Activated T-cell treated with anti-CD3 and anti-CD28 coated beads, Interleukin-2, amount 50 U/mL, for 72 hours (primary cell): ENCODE measurements at places on chromosomes 2 and 18. TPM values are rescaled to one million over a fixed set of nuclear protein-coding genes. Genes with fewer than 3 reads are reported as not detected.

DNA sequence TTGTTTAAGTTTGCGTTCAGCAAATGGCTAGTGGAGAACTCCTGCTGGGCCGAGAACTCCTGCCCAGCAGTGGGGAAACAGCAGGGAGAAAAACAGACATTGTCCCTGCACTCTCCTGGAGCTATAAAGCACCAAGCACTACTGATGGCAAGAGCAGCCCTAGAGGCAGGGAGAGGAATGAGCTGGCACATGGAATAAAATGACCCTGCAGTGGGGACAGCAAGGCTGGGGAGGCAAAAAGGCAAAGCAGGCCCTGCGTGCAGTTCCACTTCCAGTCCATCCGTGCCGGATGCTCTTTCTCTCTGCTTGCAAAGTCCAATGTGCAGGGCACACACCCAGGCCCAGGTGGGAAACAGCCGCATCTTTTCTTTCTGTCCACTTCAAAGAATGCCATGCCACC, 415.5 kb downstream of the LRATD1 start:
- no peak overlapping the region for H3K27ac ChIP-seq
- peaks cover 13% of the 10 kb centered on the region for H3K27me3 ChIP-seq
- H3K36me3 ChIP-seq = no peaks in the 10 kb centered on the region
- DNase-seq = no peak

FBXO48 gene
- 3.7 TPM for total RNA-seq

DNA sequence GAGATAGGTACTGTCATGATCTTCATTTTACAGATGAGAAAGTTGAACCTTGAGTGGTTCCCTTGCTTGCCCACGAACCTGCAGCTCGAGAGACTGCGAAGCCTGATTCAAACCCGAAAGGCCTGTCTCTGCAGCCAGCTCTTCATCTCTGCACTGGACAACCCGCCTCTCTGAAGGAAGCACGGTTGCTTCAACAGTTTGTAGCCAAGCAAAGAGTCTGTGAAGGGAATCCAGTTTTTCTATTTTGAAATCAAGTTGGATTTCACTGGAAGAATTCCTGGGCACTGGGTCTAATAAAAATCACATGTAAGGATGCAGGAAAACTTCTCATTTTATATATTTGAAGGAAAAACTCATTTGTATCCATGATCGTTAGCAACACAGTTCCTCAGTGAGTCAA, 21.3 kb upstream of the ICOS start:
- DNase-seq = no peak
- peak overlapping the region; percentile 6 for H3K4me3 ChIP-seq
- H3K27me3 ChIP-seq = peaks cover 17% of the 10 kb centered on the region
- no peaks in the 10 kb centered on the region for H3K36me3 ChIP-seq

TLX2 gene
- 2.4 TPM for total RNA-seq

DNA sequence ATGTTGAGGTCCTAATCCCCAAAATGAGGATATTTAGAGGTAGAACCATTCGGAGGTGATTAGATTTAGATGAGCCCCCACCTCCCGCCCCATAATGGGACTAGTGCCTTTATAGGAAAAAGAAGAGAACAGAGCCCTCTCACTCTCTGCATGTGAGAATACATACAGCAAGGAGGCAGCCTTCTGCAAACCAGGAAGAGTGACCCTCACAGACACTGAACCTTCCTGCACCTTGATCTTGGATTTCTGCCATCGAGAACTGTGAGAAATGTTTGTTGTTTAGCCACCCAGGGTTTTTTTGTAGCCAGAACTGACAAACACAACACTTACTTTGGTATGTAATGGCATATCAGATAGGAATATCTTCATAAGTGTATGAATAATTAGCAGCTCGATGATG, 83.7 kb downstream of the XIRP2 start:
- no peaks in the 10 kb centered on the region for H3K27me3 ChIP-seq
- H3K4me3 ChIP-seq = no peak overlapping the region
- no peak overlapping the region for H3K27ac ChIP-seq
- no peaks in the 10 kb centered on the region for H3K4me1 ChIP-seq

DNA sequence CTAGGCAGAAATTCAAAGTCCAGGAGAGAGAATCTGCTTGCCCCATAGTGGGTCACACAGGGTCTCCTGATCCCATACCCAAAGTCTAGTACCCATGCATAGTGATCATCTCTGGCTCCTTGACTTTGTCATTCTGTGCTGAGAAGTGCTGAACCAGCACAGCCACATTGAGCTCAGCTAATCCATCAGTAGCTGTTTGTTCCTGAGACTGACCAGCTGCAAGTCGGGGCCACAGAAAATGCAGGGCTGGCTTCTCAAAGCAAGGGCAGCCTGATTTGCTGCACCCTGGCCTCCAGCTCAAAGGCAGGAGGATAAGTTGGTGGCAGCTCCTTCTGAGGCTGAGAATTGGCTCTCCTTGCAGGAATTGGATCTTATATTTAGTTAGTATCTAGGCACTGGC, 72.2 kb downstream of the LYPD1 start:
- DNase-seq = no peak
- no peaks in the 10 kb centered on the region for H3K36me3 ChIP-seq
- no peak overlapping the region for H3K27ac ChIP-seq
- no peaks in the 10 kb centered on the region for H3K4me1 ChIP-seq
- H3K27me3 ChIP-seq = peaks cover 6% of the 10 kb centered on the region

MEIS1 gene
- total RNA-seq = not detected

RNMT gene
- total RNA-seq = 37.8 TPM

DNA sequence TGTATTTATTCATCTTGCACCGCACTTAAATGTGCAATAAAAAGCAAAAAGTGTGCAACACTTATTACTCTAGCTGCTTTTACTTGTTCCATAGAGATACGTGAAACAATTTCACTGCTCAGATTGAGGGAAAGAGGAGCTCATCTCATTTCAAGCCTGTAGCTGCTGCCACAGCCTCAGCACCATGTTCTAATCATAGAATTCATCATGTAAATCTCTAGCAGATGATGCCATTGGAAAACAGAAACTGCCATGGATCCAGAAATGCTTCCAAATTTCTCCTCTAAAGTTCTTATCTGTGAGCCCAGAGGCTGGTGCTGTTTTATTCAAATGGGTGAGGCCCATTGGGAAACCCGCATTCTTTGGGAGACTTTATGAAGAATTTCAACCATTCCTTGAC, 2.0 kb downstream of the CDC42EP3 start:
- H3K27ac ChIP-seq = peak overlapping the region; percentile 98
- peaks cover 5% of the 10 kb centered on the region for H3K36me3 ChIP-seq
- H3K4me1 ChIP-seq = peaks cover 59% of the 10 kb centered on the region
- no peak for DNase-seq

MEP1B gene
- total RNA-seq = not detected

GRCh38 chr2:23361152-23361551, 23.8 kb upstream of the KLHL29 start:
- peaks cover 52% of the 10 kb centered on the region for H3K27me3 ChIP-seq
- no peaks in the 10 kb centered on the region for H3K4me1 ChIP-seq
- no peak for DNase-seq

GRCh38 chr18:48293954-48294898, 115.0 kb downstream of the ZBTB7C start:
- no peak overlapping the region for H3K27ac ChIP-seq
- no peaks in the 10 kb centered on the region for H3K4me1 ChIP-seq
- no peak overlapping the region for H3K4me3 ChIP-seq
- DNase-seq = no peak
- H3K36me3 ChIP-seq = no peaks in the 10 kb centered on the region

- peak overlapping the region; percentile 55 for H3K27ac ChIP-seq
- H3K4me1 ChIP-seq = peaks cover 90% of the 10 kb centered on the region
- no peaks in the 10 kb centered on the region for H3K27me3 ChIP-seq
These were observed 14.0 kb downstream of the ARHGAP25 start for GRCh38 chr2:68748568-68748967.

GRCh38 chr2:9237831-9238230, 31.2 kb downstream of the ASAP2 start:
- H3K4me3 ChIP-seq = no peak overlapping the region
- H3K36me3 ChIP-seq = no peaks in the 10 kb centered on the region
- DNase-seq = no peak
- peaks cover under 1% of the 10 kb centered on the region for H3K27me3 ChIP-seq
- no peaks in the 10 kb centered on the region for H3K4me1 ChIP-seq

GRCh38 chr2:59314031-59314766, 1073.1 kb upstream of the FANCL start:
- no peak overlapping the region for H3K4me3 ChIP-seq
- peaks cover 5% of the 10 kb centered on the region for H3K4me1 ChIP-seq
- no peak for DNase-seq
- peaks cover 21% of the 10 kb centered on the region for H3K27me3 ChIP-seq
- no peaks in the 10 kb centered on the region for H3K36me3 ChIP-seq

LRP1B gene
- not detected for total RNA-seq

DDX1 gene
- total RNA-seq = 56.0 TPM

DNA sequence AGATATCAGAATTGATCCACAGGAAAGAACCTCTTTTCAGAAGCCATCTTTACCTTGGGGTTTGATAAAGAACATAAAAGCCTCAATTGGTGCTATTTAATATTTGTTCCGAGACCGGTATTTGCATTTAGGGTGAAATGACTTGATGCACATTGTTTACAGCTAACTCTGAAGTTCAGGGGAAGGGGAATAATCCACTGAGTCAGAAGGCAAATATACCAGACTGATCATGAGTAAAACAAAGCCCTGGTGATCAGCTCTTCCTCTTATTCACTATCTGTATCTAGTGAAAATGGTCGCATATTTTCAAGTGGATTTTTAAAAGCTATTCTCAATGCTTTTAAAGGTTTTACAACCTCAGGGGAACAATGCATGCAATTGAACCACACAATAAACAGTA, 53.0 kb upstream of the ATP8B1 start:
- H3K27ac ChIP-seq = no peak overlapping the region
- no peaks in the 10 kb centered on the region for H3K4me1 ChIP-seq
- H3K27me3 ChIP-seq = peaks cover 13% of the 10 kb centered on the region
- H3K4me3 ChIP-seq = no peak overlapping the region
- DNase-seq = no peak
- H3K36me3 ChIP-seq = no peaks in the 10 kb centered on the region

ITGB6 gene
- not detected for total RNA-seq

DNA sequence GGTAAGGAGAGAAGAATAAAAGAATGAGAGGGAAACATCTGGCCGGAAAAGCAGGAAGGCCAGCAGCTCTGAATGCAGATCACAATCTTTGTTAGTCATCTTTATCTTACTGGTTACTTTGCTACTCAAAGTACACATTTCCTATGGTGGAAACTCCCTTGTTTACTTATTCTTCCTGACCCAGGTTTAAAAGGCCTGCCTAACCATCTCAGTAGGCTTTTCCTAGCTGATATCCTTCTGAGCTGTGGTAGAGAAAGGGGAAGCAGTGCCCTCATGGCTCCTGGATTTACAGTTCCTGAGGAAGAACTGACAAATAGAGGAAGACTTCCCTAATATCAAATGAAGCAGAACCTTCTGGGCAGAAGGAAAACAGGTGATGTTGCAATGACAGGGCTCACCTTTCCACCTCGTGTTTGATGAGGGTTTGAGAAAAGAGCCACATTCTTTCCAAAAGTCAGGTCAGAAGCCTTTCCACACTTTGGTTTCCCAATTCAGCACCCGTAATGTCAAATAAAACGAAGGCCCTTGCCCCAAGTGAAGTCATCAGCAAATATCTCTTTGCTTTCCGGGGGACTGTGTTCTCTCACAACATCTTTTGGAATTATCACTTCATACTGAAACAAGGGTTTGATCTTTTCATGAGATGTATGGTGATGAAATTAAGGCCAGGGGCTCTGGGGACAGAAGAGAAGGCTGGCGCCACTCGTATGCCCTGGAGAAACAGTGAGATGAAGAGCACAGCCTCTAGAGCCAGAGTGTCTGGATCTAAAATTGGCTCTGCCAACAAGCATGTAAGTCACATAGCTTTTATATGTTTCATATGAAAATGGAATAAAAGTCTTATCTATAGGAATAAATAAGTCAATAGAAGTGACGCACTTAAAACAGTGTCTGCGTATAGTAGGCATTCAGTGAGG, 26.7 kb upstream of the APOB start:
- no peak for DNase-seq
- no peaks in the 10 kb centered on the region for H3K27me3 ChIP-seq
- no peaks in the 10 kb centered on the region for H3K36me3 ChIP-seq
- no peaks in the 10 kb centered on the region for H3K4me1 ChIP-seq
- H3K27ac ChIP-seq = no peak overlapping the region
- no peak overlapping the region for H3K4me3 ChIP-seq

GRCh38 chr18:54878659-54879358, 50.5 kb downstream of the RAB27B start:
- no peaks in the 10 kb centered on the region for H3K4me1 ChIP-seq
- DNase-seq = no peak
- no peaks in the 10 kb centered on the region for H3K36me3 ChIP-seq
- H3K27ac ChIP-seq = no peak overlapping the region
- no peak overlapping the region for H3K4me3 ChIP-seq

DNA sequence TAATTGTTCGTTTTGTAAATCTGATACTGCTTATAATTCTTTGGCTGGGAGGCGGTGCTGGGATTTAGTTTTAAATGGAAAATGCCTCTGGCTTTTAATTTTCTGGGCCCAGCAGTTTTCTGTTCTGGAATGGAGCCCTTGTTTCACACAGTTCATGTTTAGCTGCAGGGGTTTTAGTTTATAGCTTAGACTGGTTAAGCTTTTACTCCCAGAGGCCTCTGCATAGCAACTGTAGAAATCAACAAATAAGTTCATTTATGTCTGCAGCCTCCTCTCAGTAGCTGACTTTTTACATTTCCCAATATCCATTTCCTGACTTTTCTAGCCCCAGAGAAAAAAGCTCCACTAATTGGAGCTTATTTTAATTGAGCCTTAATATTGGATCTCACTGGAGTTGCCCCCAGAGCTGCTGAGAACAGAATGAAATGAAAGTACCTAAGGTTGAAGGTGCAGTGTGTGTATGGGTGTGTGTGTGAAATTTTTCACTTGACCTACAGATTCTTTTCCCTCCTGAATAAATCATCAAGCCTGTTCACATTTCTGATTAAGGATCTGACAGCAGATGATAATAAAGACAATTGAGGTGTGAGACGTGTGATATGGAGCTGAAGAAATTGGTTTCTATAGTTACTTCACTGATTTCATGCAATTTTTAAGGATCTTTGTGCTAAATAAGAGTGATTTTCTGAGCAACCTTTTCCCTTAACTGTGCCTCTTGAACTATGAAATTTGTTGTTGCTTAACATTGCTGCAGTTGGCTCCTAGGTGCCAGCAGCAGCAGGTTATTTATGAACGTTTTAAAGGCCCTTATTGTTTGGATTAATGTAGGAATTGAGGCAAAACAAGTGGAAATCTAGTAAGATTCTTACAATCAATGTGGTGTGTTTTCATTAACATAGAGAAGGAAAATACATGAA, 109.6 kb downstream of the TAF4B start:
- H3K27ac ChIP-seq = no peak overlapping the region
- DNase-seq = no peak
- peaks cover 9% of the 10 kb centered on the region for H3K36me3 ChIP-seq
- H3K4me3 ChIP-seq = no peak overlapping the region
- H3K27me3 ChIP-seq = no peaks in the 10 kb centered on the region
- H3K4me1 ChIP-seq = no peaks in the 10 kb centered on the region

GRCh38 chr2:23207871-23208270, 177.1 kb upstream of the KLHL29 start:
- no peak for DNase-seq
- peaks cover 10% of the 10 kb centered on the region for H3K27me3 ChIP-seq
- no peaks in the 10 kb centered on the region for H3K4me1 ChIP-seq
- H3K4me3 ChIP-seq = no peak overlapping the region

- H3K4me3 ChIP-seq = no peak overlapping the region
- H3K27me3 ChIP-seq = no peaks in the 10 kb centered on the region
- H3K27ac ChIP-seq = no peak overlapping the region
These were observed 404.4 kb upstream of the MEIS1 start for GRCh38 chr2:66030553-66030952.

REG1A gene
- not detected for total RNA-seq
